ENCODE measurements at places on chromosomes 11 and 22.
A peak's percentile ranks its signal among the peaks of the same experiment; 100 is the strongest.

- DNase-seq: no peak
Observed at GRCh38 chr11:50187220-50187619, 154.5 kb downstream of the OR4C45 start.

DNA sequence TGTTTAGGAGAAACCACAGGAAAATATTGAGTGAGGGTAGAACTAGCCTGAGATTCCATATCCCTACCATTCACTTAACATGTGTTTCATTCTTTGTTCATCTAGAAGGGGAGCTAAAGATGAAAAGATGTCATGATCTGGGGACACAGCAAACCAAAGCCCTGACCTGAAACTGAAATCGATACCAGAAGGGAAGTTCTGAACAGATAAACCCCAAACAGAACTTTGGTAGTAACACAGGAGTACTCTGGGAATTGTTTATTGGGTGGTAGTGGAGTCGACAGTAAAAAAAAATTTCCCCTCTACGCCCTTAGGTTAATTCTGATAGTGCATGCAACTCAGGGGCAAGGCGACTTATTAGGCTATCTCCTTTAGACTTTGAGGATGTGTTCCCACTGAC, 27.2 kb downstream of the OR2AT4 start:
- no peak for DNase-seq

GRCh38 chr11:7528514-7529049, 14.8 kb downstream of the PPFIBP2 start:
- no peak for DNase-seq

DNA sequence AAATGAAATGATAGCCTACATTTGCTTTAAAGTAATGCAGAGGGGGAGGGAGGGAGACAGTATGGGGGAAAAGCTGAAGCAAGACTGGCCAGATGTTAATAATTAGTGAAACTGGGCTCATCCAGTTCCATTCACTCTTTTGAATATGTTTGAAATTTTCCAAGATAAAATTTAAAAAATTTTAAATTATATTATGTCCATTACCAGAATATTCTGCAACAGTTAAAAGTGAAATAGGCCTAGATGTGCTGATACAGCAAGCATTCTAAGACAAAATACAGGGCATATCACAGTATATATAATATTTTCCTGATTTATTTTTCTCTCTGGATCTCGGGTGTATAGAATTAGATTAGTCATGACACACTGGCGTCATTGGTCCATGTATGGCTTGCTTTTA, 13.6 kb upstream of the ZNRF3 start:
- DNase-seq: no peak

- DNase-seq: peak; percentile 64
Observed at GRCh38 chr11:63841554-63841953, 2.6 kb downstream of the MARK2 start.

GRCh38 chr11:133414506-133414905, 117.8 kb downstream of the OPCML start:
- DNase-seq: no peak

- no peak for DNase-seq
Observed at GRCh38 chr22:46613606-46614021, 6.6 kb upstream of the GRAMD4 start.

DNA sequence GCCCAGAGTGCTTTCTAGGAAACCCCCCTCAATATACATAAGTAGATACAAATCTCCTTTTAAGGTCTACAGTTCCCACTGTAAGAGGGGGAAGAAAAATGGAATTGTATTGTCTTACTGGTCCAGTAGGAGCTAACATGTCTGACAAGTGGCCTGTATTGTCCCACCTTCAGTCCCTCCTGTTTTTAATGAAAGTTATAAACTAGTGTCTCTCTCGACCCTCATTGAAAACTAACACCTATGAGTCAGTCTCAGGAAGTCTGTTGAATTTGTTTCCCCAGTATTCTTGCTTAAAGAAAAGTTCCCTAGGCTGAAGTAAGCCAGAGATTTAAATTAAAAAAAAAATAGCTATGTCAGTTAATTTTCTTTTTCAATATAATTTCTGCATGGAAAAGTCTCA, 69.3 kb downstream of the TTC17 start:
- DNase-seq: no peak

DNA sequence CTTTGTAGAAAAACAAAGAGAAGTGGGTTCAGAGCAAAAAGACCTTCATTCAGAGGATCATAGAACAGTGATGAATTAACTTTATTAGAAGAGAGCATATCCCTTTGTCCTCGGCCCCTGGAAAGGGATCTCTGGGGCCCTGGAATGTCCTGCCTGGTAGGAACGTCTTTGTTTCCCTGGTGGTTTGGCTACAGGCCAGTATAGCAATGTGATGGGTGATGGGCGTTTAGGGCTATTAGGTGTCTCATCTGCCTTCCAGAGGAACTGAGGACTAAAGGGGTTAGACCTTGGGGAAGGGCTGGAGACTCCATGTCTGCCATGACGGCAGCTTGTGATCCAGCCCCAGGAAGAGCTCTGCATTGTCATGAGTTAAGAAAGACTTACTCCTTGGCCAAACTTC, 9.1 kb downstream of the APOL4 start:
- DNase-seq: no peak

DNA sequence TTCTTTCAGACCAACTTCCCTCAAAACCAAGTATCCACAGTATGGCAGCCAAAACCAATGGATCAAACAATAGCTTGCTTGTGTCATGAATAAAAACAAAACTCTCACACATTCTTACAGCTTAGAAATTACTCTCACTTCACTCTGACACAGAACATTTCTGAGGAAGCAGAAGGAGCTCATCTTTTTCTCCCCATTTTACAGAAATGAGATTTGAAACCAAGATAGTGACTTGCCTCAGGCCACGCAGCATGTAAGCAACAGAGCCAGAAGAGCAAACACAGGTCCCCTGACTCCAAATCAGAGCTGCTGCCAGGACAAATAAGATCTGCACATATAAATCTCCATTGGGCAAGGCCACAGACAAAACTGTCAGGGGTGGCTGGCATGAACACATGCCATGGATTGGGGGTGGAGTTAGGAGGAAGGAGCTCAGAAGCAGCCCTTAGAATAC, 64.8 kb downstream of the RAB30 start:
- no peak for DNase-seq

DNA sequence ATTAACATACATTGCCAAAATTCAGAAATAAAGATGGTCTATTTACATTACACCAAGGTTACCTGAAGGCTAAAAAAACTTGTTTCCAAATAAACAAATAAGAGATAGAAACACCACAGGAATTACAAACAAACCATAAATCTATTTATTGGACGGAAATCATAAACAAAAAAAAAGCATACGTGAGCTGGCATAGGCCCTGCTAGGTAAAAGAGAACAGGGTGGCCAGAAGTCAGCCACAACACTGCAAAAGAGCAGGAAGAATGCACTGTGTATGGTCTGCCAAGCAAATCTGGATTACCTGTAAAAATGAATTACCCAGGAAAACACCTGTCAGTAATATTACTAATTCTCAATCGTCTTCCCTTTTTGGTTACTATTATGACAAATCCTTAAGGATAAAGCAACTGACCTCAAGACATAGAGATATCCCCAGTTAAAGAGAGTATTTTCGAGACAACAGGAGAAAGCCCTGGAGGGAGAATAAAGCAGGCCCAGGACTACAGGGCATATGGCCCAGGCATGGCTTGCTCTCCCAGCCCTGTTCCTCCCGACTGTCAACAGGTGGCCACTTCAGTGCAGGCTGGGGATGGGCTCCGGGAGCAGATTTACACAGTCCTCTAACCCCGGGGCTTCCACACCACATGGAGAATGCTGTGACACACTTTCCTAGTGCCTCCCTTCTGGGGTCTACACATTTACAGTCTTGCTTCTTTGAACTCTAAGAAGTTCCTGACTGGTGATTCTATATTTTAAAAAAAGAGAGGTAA, 18.0 kb downstream of the PPP2R1B start:
- DNase-seq: no peak

GRCh38 chr11:86673055-86673843, 833 bp upstream of the ME3 start:
- DNase-seq: no peak

- no peak for DNase-seq
Observed at GRCh38 chr22:43470941-43471585, 59.2 kb downstream of the MPPED1 start.

GRCh38 chr11:103898577-103899336, 137.7 kb upstream of the DDI1 start:
- no peak for DNase-seq

DNA sequence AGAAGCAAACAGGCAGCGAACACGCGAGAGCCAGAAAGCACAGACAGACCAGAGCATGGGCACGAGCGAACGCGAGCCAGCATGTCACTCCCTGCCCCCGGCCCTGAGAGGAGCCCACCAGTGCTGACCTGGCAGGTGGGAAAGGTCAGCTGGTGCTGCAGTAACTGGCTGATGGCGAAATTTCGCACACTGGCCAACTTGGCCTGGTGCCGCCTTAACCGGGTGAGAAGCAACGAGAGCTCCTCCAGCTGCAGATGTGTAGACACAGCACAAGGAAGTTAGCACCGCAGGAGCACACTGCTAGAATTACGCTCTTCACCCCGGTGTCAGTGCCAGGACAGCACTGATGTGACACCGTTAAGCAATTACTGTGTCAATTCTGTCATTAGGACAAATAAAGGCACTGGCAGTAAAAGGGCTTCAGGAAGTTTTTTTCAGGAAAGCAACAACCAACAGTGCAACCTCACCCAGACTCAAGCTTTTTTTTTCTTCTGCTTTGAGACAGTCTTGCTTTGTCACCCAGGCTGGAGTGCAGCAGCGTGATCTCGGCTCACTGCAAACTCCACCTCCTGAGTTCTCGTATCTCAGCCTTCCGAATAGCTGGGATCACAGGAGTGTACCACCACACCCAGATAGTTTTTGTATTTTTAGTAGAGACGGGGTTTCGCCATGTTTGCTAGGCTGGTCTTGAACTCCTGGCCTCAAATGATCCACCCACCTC, 76.8 kb downstream of the C11orf58 start:
- no peak for DNase-seq

GRCh38 chr11:100777736-100778135, 90.6 kb downstream of the ARHGAP42 start:
- DNase-seq: no peak

DNA sequence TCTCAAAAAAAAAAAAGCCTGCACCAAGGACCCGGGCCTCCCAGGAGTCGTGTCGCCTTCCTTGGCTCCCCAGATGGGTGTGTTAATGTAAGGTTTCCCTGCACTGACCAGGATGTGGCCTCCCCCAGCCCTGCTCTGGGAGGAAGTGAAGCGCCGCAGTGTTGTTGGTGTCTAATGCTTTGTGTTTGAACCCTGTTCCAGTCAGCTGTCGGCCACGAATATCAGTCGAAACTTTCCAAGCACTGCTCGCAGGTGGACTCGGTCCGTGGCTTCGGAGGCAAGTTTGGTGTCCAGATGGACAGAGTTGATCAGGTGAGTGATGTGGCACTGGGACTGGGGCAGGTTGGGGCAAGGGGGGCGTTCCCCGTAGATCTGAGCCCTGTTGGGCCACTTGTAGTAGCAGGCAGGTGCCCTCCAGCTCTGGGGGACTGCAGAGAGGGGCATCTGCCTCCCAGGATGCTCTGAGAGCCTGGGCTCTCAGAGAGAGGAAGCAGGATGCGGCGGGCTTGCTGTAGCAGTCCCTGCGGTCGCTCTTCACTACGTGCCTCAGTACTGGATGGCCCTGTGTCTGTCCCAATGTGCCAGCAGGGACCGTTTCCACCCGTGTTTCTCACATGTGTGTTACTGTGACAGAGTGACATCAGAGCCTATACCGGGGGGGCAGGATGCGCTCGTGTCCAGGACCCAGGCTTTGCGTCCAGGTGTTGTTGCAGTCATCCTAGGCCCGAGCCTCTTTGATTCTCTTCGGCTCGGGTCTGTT, 16.2 kb downstream of the CTTN start:
- no peak for DNase-seq

- peak; percentile 49 for DNase-seq
Observed at GRCh38 chr11:74842967-74843366, 94.3 kb downstream of the RNF169 start.

- no peak for DNase-seq
Observed at GRCh38 chr11:128409476-128409875, 177.9 kb downstream of the ETS1 start.

DNA sequence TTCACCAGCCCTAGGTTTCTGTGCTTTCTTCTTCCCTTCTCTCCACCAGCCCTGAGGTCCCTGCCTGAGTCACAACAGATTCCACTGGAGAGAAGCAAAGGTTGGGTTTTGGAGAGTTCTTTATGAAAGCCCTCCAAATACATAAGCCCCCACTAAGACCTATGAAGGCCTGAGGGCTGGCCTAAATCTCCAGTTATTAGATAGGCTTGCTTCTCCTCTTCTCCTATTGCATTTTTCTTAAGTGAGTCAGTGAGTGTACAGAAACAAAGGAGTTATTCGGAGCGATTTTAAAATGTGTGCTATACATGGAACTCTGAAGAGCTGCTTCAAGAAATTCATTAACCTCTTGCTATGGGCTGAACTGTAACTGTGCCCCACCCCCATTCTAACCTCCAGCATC, 1057.3 kb downstream of the OPCML start:
- no peak for DNase-seq

DNA sequence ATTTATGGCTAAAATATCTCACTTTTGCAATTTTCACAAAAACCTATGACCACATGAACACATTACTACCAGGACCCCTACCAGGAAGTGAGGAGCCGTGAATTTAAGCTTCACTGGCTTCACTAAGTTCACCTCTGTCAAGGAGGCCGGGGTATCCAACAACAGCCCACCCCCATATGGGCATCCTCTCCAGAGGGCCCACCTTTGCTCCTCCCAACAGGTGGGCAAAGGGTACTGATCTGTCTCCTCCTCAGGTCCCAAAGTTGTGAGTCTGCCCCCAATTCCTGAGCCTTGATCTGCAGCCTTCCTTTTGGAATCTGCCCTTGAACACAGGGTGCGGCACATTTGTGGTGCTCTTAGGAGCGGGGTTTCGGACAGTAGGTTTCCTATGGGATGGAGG, 66.9 kb downstream of the OTOG start:
- DNase-seq: no peak

GRCh38 chr11:92670308-92670890, 299.1 kb upstream of the MTNR1B start:
- peak; percentile 29 for DNase-seq

DNA sequence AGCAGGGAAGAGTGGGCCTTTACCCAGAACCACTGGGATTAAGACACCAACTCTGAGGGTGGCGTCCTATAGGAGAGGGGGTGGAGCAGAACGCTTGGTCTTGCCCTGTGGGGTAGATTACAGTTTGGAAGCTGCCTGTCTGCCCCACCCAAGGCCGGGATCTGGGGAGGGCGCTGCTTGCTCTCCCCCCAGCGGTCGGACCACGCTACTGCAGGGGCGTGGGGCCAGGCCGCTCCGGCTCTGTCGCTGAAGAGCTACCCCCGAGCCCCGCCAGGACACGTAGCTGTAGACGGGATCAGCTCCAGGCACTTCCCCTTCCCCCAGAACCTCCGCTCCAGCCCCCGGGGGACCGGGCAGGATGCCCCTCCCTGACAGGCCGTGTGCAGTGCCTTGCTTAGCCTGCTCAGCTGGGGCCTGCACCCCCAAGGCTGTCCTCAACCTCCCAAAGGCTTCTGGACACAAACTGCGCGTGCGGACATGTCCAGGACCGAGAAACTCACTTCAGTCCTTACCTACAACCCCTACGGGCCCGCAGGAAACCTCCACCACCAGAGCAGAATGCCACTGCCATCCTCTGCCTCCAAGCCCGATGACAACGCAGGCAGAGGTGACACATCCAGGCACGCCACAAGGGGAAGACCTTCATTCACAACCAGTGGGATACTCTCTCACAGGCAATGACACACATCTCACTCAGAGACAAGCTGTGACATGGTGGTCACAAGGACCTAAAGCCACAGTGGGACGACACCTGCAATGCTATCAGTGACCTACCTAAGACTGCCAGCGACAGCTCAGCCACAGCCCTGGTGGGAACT, 3.6 kb downstream of the AHNAK start:
- DNase-seq: peak; percentile 86

- DNase-seq: no peak
Observed at GRCh38 chr11:32116668-32117067, 25.8 kb downstream of the RCN1 start.

- peak; percentile 99 for DNase-seq
Observed at GRCh38 chr22:24555165-24556039, at the start of gene SNRPD3. TSS of gene SNRPD3 (plus strand) at chr22:24555999. CDS start at chr22:24557675, 1,676 bp downstream.

Measured in GM23338 (cell line).